AML-193 (cell line): ENCODE measurements at places on chromosomes 3 and 15.

GRCh38 chr3:117282566-117282965 lies 573.0 kb downstream of the TUSC7 start:
- no peak for DNase-seq

- DNase-seq, result no peak
These were observed 205.4 kb upstream of the TRIM42 start for GRCh38 chr3:140472306-140473020.

DNA sequence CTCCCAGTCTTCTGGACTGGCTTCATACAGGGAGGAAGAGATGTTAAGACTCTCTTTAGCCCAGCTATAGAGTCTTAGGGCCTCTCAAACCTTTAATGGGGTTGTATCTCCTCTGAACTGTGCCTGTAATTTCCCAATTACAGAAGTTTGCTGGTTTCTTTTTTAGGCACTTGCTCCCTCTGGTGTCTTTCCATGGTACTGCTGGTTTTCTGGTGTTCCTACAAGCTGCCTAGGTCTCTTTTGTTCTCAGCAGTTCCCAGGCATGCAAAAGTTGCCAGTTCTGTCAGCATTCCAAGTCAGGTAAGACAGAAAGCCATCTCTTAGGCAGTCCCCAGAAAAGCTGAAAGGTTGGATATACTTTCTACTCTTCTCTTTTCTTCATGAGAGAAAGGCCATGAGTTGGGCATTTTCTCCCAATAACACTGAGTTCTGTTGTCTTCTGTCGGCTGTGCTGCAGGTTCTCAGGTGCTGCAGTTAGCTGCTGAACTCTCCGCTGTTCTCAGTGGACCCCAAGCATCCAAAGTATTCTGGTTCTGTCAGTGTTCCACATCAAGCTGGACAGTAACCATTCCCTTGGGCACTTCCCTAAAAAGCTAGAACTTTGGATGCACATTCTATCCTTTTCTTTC lies 54.4 kb upstream of the EHHADH start:
- peak; percentile 75 for DNase-seq

GRCh38 chr15:69557020-69557706 lies 104.5 kb downstream of the RPLP1 start:
- DNase-seq, result no peak

- no peak for DNase-seq
These were observed 198.4 kb downstream of the KCNH8 start for GRCh38 chr3:19346759-19347158.

- no peak for DNase-seq
These were observed 57.8 kb downstream of the DTWD1 start for GRCh38 chr15:49678655-49679054.

GRCh38 chr3:175338775-175339535 lies 479.8 kb downstream of the NAALADL2 start:
- DNase-seq, result no peak

DNA sequence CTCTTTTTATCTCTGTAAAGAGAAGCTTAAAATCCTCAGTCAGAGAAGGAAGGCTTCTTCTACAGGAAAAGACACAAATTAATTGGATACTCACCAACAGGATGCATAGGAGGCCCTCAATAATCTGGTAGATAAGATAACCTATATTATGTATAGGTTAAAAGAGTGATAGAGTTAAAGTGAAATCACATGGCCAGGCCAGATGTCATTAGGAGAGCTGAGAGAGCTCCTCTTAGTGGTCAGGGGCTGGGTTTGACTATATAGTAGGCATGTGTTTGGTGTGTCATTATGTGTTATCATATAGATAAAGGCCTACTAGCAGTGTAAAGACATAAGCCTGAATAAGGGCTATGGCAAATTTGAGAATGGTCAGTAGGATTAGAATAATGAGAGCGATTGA lies 479.3 kb downstream of the EPHA3 start:
- no peak for DNase-seq

GRCh38 chr3:142725357-142725739 lies 1.5 kb downstream of the TRPC1 start:
- no peak for DNase-seq

DNA sequence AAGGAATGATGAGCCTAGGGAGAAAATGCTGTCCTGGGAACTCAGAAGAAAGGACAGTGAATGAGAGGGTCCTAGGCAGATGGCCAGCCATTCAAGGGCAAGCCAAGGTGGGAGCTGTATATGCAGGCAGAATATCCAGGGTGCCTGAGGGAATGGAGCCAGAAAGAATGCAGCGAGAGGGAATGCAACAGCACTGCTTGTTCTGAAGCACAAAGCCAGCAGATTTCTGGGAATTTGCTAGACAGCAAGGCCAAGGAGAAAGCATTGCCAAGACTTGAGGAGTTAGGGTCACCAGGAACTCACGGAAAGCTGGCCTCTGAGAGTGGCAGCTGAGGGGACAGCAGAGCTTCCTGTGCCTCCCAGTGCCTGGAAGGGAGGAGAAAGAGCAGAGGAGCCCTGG lies 200.6 kb downstream of the MYRIP start:
- no peak for DNase-seq

DNA sequence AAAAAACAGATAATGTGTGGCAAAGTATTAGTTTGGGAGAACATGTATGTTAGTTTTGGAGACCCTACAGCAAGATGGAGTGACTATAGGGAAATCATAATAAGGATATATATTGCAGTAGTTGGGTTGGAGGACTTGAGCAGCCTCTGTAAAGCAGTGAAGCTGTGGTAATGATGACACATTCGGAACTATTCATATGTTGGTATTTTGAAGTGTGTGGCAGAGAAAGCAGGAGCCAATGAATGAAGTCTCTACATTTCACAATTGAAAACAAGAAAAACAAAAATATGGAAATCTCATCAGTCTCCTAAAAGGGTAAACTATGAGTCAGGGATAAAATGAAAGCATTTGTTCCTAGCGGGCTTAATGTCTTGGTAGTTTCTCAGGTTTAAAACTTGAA lies 645.9 kb downstream of the OTOL1 start:
- no peak for DNase-seq

GRCh38 chr15:58590926-58591325 lies 158.6 kb downstream of the ADAM10 start:
- no peak for DNase-seq

GRCh38 chr15:48064421-48064820 lies 56.4 kb upstream of the SLC24A5 start:
- DNase-seq, result no peak

- no peak for DNase-seq
These were observed 115.2 kb upstream of the TP63 start for GRCh38 chr3:189516039-189516438.

- DNase-seq, result peak; percentile 95
These were observed at the start of gene TFRC for GRCh38 chr3:196081834-196082618. Gene TFRC (minus strand): TSS chr3:196082090. CDS start chr3:196077099, 4,991 bp downstream.

DNA sequence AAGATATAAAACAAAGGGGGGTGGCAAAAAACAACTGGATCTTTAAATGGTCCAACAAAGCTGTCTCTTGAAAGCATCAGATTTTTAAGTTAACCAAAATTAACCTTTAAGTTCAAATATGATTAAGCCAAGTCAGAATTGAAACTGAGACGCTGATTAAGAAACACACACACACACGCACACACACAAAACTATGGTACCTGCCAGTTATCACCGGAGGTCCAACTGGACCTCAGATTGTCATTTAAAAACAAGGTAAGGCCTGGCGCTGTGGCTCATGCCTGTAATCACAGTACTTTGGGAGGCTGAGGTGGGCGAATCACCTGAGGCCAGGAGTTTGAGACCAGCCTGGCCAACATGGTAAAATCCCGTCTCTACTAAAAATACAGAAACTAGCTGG lies 10.4 kb downstream of the ARF4 start:
- no peak for DNase-seq

GRCh38 chr15:40098489-40099261 lies 10.0 kb downstream of the BMF start:
- peak; percentile 47 for DNase-seq

GRCh38 chr15:87589134-87589533 lies 667.4 kb downstream of the NTRK3 start:
- no peak for DNase-seq

- no peak for DNase-seq
These were observed 308.2 kb upstream of the WNT5A start for GRCh38 chr3:55795296-55795695.

- no peak for DNase-seq
These were observed 101.6 kb upstream of the PRR20G start for GRCh38 chr3:127389420-127389819.

DNA sequence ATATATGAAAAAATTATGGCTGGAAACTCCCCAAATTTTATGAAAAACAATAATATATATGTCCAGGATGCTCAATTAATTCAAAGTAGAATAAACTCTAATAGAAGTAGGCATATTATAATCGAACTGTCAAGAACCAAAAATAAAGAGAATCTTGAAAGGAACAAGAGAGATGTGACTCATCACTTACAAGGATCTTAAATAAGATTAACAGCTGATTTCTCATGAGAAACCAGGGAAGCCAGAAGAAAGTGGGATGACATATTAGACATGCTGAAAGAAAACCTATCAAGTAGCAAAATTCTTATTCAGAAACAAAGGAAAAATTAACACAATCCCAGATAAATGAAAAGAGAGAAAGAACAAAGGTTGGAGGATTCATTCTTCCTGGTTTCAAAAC lies 66.8 kb downstream of the FAIM start:
- no peak for DNase-seq

DNA sequence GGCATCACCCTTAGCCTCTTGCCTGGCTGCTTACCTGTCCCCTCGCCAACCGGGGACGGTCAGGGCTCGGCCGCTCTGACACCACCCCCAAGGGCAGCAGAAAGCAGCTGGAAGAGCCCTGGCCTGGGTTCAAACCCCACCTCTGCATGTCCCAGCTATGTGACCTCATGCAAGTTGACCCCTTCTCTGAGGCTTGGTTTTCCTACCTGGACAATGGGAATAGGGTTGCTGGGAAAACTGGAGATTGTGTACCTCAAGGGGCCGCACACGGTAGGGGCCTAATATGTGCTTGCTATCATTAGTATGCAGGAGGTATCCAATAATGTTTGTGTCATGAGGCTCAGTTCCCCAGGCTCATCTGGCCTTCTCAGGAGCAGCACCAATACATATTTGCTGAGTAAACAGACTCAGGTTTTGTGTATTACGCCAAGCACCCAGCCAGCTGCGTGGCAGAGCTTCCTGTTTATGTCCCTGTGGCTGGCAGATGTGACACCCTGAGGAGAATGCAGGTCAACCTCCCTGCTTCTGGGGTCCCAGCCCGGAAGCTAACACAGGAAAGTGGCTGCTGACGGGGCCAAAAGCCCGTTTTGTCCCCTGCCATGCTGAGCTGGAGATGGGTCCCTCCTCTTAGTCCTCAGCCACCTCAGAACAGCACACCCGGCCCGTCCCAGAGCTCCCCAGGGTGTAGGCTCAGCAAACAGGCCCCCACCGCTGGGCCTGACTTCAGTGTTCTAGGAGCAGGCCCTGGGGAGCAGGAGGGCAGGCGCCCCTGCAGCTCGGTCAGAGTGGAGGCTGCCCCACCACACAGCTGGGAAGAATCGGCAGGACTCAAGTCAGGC lies 29.7 kb downstream of the PLXND1 start:
- DNase-seq, result peak; percentile 35

- no peak for DNase-seq
These were observed 477.8 kb upstream of the RGMA start for GRCh38 chr15:93566762-93567161.

DNA sequence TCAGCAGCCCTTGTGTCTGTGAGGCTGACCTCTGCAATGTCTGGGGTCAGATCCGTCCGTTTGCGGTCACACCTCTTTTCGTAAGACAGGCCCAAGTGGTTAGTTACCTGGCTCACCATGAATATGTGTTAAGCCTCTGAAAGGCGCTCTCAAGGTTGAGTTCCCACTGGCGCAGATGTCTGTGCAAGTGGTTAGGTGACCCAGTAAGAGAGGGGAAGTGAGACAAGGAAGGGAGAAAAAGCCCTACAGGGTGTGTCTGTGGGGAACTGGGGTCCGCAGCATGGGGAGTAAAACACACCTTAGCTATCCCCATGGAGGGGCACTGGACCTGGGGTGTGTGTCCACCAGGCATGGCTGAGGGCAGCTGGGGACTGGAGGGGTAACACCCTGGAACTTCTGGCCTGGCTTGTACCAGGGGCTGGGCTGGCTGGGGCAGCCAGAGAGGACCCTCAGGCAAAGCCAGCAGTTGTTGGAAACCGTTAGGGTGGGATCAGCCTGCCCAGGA lies 391.6 kb upstream of the PROK2 start:
- DNase-seq, result no peak

DNA sequence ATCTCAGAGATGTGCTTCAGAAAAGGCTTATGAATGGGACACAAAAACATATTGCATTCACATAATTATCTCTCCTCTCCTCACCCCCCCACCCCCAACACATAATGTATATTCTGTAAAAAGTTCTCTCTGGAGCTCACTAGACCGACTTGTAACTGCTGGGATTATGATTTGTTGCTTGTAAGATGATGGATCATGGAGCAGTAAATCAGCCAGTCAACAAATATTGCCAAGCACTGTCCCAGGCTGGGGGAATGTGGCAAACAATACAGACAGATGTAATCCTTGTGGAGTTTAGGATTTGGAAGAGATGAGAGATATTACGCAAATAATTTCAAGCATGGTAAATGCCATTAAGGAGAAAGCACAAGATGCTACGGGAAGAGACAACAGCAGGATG lies 114.8 kb downstream of the PEX5L start:
- DNase-seq, result no peak

DNA sequence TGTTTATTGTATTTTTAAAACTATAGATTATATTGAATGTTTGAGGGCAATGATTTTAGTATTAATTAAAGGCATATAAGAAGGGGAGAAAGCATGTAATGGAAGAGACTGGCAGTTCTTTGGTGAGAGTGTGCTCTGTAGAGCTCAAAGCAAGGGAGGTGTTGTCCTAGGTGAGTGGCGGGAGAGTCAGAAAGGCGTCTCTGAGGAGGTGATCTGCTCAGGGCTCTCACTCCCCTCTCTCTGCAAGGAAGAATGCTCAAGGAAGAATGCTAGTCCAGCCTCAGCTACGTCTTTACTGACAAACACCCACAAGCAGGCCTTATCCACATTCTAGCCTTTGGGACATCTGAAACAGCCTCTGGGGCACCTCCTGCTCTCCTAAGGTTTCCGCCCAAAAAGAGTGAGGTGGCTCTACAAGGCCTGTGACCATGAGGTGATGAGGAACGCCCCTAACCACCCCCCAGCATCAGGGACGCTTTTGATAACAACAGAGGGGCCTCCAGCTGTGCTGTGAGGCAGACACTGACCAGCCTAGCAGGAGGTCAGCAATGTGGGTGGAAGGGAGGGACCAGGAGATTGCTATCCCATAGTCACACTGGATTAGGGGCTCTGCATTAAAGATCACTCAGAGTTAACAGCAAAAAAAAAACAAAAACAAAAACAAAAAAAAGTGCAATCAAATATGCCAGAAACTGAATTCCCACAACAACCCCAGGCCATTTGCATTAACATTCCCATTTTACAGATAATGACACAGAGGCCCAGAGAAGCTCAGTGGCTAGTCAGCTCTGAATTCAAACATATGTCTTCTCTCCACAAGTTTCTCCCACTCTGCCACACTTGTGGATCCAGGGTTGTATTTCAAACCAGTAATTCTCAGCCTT lies 202.2 kb upstream of the CTNNB1 start:
- no peak for DNase-seq

- no peak for DNase-seq
These were observed 11.7 kb downstream of the SH2D7 start for GRCh38 chr15:78104119-78104479.

- no peak for DNase-seq
These were observed 602.2 kb upstream of the ALCAM start for GRCh38 chr3:104764496-104764895.

- DNase-seq, result no peak
These were observed 632.7 kb downstream of the CADM2 start for GRCh38 chr3:85591451-85591850.

- no peak for DNase-seq
These were observed 58.7 kb downstream of the GATM start for GRCh38 chr15:45319472-45320214.
